ENCODE measurements at places on chromosomes 1 and 21. TPM values are rescaled to one million over a fixed set of nuclear protein-coding genes. Genes with fewer than 3 reads are reported as not detected.
A peak's percentile ranks its signal among the peaks of the same experiment; 100 is the strongest.

DNA sequence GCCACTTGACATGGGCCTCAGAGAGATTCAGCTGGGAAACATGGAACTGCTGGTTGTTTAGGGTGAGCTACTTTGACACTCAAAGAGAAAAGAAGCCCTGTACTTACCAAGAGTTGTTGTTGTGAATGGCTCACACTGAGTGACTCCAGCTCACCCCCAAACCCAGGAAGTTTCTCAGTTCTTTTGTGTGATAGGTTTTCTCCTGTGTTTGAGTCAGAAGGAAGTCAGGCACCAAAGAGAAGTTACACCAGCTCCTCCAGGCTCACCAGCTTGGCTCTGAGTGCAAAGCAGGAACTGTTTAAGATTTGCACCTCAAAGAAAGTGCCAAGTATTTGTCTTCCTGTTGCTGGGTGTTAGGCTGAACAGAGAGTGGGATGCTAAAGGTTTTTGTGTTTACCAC, 111.2 kb upstream of the PROX1 start:
- DNase-seq: no peak

DNA sequence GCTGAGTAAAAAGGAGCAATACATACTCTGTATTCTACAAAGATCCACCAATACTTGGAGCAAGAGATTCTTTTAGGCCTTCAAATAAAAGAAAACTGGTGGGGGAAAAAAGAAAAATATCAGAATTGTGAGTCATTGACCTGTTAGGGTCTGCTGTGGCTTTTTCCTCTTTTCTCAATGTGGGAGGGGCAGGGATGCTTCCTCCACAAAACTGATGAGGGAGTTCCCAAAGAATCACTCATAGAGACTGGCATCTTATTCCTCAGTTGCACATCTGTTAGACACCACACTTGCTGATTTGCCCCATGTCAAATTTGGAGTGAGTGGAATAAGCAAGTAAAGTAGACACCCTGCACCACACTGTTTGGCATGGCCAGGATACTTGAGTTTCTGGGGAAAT, 16.6 kb downstream of the C1orf141 start:
- no peak for DNase-seq

DNA sequence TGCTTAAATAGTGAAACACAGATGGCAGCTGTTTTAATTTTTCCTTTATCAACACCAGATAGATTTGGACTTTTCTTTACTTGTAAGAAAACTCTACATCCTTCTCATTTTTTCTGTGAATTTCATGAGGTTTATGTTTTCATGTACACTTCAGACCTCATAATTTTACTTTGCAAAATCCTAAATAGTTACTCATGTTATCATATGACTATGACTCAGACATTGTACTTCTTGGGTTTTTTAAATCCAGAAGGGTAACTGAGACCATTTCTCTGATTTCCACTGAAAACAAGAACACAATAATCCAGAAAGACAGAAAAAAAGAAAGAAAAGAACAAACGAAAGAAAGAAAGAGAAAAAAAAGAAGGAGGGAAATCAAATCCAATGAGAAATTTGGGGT, 1021.6 kb downstream of the NCAM2 start:
- DNase-seq: no peak

DNA sequence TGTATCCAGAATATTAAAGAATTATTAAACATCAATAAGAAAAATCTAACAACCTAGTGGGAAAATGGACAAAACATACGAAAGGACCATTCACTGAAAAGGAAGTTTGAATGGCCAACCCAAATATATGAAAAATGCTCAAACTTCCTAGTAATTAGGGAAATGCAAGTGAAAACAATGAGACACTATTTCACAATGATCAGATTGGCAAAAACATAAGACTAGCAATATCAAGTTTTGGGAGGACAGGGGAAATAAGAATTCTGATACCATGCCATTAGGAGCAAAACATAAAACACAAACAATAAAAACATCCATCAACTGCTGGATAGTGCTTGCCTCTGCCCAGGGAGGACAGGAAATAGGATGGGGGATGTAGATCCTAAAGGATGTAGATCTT, 14.3 kb downstream of the XCL2 start:
- DNase-seq: no peak

DNA sequence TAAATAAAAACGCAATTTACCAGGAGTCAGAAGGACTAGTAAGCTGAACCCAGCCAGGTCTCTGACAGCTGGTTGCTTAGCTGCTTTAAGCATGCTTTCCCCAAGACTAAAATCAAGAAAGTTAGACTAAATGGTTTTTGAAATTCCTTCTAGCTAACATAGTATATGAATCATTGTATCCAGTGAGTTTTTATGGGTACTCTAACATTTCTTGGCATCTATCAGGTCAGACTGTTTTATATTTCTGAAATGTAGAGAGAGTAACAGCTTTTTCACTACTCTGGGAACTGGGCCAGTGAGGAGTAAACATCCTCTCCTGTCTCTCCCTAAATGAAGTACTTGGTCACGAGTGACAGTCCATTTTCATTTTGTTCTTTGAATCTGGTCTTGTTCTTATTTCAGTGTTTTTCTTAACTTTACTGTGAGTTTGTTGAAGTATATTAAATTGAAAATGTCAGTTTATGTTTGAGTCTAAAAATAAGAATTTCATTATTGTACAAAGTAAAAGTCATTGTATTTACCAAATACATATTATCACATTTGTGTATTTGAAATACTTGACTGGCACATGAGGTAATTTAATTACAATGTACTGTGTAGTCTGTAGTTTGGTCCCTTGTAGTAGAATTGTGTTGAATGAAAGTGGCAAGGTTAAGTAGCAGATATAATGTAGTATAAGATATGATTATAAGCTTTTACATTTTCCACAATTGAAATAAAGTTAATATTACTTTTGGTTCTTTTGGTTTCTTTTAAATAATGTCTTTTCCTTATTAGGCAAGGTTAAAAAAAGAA, 47.6 kb downstream of the PKN2 start:
- DNase-seq: peak; percentile 81

- DNase-seq: no peak
Observed at GRCh38 chr1:52604063-52604770, 2.0 kb downstream of the GPX7 start.

DNA sequence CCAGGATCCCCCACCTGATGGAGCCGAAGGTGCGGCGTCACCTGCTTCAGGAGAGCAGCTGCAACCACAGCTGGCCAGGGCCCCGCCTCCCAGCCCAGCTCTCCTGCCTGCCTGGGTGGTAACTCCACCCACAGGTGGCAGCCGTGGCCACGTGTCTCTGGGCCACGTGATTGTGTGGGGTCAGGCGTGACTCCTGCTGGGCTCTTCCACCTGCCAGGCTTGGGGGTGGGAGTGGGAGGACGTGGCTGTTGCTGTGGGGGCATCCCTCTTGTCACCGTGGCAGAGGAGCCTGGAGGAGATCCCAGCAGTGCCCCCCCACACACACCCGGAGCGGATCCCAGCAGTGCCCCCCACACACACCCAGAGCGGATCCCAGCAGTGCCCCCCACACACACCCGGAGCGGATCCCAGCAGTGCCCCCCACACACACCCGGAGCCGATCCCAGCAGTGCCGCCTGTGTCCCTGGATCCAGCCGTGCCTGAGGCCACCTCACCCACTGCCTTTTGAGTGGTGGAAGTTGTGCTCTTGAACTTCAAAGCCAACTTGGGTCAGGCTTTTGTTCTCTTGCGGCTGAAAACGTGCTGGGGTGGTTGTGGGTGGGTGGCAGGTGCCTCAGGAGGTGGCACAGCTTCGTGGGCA, 32.2 kb downstream of the POFUT2 start:
- DNase-seq: no peak

GRCh38 chr1:210344706-210345105, 16.0 kb downstream of the HHAT start:
- DNase-seq: no peak

GRCh38 chr1:43007377-43008114, 48.9 kb upstream of the SLC2A1 start:
- DNase-seq: no peak

GRCh38 chr1:188004849-188005248, 1176.1 kb downstream of the PLA2G4A start:
- no peak for DNase-seq

- DNase-seq: no peak
Observed at GRCh38 chr1:114745291-114745690, 12.5 kb downstream of the CSDE1 start.

- no peak for DNase-seq
Observed at GRCh38 chr1:169999761-170000160, 74.7 kb downstream of the KIFAP3 start.

DNA sequence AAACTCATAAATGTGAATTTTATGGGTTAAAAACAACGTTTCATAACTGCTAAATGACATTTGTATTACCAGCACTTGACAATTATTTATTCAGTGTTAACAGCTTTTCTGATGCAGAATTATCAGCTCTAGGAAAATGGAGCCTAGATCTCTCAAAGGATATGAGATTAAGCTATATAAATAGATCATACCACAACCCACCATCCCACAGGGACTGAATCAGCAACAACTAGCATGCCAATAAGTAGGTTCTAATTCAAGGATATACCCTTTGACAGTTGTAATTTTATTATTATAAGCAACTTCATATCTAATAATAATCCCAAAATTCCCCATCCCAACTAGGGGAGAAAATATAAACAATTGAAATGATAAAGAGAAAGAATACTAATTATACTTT, 275.4 kb upstream of the RGS18 start:
- no peak for DNase-seq

- DNase-seq: no peak
Observed at GRCh38 chr1:63693944-63694571, 79.8 kb upstream of the ROR1 start.

DNA sequence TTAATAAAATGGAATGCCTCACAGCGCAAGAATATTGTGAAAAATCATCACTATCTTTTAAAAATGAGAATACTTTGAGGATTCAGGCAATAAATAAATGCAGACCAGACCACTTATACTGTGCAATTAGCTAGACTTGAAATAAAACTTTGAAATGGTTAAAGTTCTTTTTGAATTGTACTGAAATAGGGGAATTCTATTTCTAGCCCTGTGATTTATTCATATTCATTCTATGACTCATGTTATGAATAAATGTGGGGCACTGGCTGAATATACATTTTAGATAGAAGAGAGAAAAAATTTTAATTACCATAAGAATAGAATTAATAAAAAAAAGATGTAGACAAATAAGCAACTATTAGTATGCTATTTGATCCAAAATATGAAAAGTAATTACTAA, 16.4 kb upstream of the USP25 start:
- no peak for DNase-seq

- no peak for DNase-seq
Observed at GRCh38 chr1:60283690-60284089, 210.1 kb upstream of the C1orf87 start.

DNA sequence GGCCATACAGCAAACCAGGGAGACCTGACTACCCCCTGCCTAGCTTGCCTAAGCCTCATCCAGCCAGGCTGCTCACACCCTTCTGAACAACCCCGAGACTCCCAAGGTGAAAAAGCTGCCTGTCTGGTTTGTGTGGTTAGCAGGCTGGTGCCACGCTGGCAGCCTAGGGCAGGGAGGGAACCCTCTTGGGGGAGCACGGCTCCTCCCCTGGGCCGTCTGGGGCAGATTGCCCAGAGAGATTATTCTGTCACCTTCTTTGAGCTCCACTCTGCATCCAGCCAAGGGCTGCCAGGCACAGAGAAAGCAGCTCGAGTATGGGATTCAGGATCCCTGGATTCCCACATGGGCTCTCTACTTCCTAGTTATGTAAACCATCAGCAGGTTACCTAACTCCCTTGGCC, 27.5 kb upstream of the TCEA3 start:
- DNase-seq: peak; percentile 27

- DNase-seq: no peak
Observed at GRCh38 chr1:99660496-99660895, 14.6 kb downstream of the PALMD start.

DNA sequence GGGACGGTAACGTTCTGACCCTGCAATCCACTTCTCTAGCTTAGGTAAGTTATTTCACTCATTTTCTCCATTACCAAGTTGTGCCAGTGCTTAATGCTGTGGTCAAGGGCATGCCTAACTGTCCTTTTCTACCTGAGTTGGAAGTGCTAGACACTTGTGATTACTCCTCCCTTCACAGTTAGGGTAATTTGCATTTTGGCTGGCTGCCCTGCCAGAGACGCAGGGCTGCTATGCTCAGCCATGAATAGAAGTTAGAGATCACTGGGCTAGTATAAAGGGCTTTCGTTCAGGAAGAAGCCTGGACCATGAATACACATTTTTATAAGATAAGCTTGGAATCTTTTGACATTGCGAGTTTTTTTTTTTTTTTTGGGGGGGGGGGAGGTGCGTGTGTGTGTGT, 633.2 kb upstream of the NEGR1 start:
- no peak for DNase-seq

DNA sequence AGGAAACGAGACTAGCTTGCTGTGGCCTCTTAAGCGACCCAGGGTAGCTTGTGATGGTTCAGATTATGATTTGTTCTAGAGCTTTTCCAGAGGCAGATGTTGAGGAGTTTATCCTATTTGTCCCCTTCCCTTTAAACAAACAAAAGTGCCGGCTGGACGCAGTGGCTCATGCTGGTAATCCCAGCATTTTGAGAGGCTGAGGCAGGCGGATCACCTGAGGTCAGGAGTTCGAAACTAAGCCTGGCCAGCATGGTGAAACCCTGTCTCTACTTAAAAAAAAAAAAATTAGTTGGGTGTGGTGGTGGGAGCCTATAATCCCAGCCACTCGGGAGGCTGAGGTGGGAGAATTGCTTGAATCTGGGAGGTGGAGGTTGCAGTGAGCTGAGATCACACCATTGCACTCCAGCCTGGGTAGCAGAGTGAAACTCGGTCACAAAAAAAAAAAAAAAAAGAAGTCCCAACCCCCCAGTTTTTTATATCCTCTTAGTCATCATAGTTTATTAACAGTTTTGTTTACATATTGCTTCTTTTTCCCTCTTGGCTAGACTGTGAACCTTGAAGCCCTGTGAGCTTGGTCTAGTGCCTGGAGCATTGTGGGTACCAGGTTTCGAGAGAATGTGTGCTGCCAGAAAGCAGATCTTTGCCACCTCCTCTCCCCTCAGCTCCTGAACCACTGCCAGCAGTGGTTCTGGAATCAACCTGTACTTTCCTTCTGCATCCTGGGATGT, 29.8 kb downstream of the MAPKAPK2 start:
- peak; percentile 86 for DNase-seq

GRCh38 chr1:150126811-150127210, 22.9 kb upstream of the PLEKHO1 start:
- no peak for DNase-seq

DNA sequence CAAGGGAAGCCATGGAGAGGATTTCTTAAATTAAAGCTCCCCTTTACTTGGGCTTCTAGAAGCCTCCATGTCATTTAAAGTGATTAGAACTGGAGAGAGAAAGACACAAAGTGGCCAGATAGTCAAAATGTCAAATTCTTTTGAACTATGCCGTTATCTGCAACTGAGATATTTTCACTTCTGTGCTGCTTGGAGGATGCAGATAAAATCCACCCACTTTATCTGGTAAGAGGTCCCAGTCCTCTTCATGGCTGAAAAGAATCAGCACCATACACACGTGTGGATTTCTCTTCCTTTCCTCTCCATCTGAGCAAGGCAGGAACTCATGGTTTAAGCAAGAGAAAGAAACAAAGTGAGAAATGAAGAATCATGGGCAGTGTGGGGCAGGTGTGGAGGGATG, 276.9 kb upstream of the RUNX1 start:
- no peak for DNase-seq

The PPIAL4G gene
- not detected for total RNA-seq

The MINDY1 gene
- total RNA-seq: 8.7 TPM

The SPRR2A gene
- total RNA-seq: not detected

The PKLR gene
- not detected for total RNA-seq

The SYT2 gene
- total RNA-seq: not detected

The KCNC4 gene
- total RNA-seq: 4.4 TPM

The RGS4 gene
- 10.4 TPM for total RNA-seq

All from MG63 (cell line).